CD4-positive, alpha-beta T cell treated with Interleukin-10 for 1 hour (primary cell): ENCODE measurements at places on chromosomes 12 and 14.

DNA sequence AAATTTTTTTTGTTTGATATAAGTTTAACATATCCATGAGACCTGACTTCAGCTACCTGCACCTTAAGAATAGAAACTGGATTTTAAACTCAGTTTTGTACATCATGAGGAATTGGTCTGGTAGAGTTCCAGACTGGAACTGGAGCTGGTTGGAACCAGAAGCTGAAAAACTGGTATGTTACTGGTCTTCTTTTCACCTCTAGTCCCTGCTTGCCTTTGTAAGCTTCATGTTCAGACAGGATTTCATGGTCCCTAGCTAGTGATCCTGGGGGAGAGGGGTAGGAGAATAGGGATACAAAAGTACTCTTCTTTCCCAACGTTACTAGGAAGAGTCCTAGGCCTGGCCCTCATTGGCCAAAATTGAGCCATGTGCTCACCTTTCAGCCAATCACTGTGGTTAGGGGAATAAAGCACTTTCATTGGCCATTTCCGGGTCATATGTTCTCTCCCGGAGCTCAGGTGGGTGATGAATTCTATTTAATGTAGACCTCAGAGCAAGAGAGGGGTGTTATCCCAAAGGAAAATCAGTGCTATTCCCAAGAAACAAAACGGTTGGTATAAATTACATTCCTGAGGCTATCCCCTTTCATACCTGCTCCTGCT lies 36.9 kb upstream of the APPL2 start:
- no peak for DNase-seq

DNA sequence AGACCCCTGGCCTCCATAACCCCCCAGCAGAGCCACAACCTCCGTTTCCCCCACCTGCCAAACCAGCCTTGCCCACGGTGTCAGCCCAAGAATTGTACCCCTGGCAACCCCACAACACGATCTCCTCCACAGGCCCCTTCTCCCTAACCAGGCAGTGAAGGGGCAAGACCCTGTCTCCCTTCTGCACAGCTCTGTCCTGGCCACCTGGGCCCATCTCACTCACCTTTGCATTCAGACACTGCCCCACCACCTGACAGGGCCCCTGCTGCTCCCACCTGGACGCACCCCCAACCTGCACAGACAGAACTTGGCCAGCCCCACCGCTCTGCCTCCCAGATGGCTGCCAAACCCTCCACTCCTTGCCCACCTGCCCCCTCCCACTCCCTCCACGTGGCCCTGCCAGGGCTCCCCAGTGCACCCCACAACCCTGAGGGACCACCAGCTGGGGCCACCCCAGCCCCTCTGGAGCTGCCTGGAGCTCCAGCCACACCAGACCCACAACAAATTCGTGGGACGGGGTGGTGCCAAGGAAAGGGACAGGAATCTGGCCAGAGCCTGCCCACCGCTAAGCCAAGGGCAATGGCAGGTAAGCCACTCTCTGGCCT lies 11.8 kb downstream of the AHNAK2 start:
- DNase-seq, result no peak

GRCh38 chr14:99821519-99822508 lies 28.6 kb downstream of the EML1 start:
- DNase-seq, result peak; percentile 22

- DNase-seq, result no peak
Measured at GRCh38 chr12:68595241-68595640, 15.5 kb upstream of the RAP1B start.

DNA sequence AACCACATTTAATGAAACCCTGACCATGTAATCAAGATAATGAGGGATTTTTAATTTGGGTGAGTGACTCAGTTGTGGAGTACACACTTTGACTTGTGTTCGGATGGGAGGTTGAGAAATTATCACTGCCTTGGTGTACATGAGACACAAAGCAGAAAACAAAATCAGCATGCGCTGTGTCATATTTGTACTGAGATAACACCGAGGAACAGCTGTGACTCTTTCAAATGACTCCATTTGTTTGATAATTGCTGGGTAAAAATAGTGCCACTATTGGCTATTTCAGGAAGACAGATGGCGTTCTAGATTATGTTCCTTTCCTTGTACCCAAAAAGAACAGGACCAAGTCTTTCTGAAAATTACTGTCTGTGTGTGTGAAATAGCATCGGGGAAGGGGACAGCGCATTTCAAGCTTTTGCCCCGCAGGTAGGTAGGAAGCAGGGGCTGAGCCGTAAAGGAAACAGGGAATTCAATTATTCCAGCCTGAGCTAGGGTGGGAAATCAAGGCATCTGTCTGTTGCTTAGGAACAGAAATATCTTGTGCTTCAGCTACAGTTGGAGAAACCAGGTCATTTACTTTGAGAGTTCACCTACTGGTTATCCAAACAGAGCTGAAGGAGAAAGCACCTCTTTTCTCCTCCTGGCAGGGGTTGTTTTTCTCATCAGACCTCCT lies 114.3 kb downstream of the SNAPC1 start:
- DNase-seq, result no peak

DNA sequence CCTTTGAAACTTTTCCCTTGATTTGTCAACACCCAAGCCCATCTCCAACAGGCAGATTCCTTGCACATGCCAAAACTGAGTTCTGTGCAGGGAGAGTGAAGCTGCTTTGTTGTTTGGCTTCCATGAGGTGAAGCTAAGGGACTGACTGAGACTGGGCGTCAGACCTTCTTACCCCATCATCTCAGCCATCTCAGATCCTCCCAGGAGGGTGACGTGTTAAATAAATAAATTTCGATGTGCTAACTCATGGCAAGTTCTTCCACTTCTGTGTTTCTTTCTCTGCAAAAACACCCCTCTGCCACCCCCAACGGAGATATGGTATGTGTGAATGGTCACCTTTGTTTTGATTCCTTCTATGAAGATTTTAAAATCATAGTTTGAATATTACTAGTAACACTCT lies 17.8 kb downstream of the UTP20 start:
- DNase-seq, result no peak

- DNase-seq, result no peak
Measured at GRCh38 chr14:77914073-77914721, 114.3 kb downstream of the ADCK1 start.

DNA sequence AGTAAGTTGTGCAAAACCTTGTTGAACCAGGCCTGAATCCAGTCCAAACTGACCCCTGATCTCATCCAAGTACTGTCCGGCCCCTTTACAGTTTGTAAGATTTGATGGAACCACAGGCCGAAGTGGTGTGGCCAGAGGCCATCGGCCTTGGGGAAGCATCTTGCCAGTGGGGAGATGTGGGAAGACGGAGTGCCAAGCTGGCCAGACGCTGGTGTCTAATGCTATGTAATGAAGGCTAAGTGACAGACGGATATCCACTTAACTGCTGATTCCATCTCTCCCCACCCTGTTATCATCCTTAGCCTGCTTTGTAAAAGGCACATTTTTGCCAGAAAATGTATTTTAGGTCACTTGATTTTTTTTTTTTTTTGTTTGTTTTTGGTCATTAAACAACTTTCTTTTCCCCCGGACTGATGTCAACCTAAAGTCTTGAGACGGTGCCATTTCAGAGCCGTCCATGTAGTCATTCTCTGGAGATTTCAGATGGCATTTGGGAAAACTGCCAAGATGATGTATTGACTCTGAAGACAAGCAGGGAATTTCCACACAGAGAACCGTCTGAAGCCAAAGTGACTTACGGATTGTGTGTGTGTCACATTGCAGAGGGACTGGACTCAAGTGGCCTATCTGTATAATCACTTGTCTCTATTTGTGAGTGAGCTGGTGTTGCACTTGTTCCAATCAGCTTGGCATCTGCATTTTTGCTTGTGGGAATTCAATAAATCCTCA lies 86.5 kb upstream of the MANSC4 start:
- DNase-seq, result no peak

DNA sequence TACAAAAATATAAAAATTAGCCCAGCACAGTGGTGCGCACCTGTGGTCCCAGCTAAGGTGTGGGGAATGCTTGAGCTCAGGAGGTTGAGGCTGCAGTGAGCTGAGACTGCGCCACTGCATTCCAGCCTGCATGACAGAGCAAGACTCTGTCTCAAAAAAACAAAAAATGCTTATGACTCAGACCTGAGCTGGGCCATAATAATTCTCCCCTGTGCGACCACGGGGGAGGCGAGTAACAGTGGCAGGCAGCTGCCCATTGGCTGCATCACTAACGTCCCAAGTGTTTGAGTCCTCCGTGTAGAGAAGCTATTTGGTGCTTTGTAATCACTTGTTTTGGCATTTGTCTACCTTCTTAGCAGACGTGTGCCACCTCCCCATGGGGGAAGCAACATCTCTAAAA lies 24.9 kb downstream of the PSMC1 start:
- DNase-seq, result no peak

DNA sequence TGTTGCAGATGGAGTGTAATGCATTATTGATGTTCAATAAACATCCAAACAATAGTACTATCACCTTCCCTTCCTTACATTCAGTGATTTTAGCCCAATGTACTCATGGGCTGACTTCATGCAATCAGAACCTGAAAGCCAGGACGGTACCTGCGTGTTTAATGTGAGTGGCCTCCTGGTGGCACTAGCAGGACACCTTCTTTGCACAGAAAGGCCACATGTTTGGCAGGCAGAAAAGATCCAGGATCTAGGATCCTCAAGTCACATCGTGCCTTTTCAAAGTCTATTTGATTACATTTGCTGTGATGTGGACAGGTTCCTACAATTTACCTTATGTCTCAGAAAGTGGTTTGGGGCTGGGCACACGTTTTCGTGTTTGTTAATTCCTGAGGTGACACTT lies 82.9 kb downstream of the NEDD1 start:
- no peak for DNase-seq

GRCh38 chr12:39867631-39868327 lies 238.1 kb downstream of the SLC2A13 start:
- no peak for DNase-seq

GRCh38 chr12:120749256-120749655 lies 23.6 kb downstream of the ACADS start:
- DNase-seq, result no peak

DNA sequence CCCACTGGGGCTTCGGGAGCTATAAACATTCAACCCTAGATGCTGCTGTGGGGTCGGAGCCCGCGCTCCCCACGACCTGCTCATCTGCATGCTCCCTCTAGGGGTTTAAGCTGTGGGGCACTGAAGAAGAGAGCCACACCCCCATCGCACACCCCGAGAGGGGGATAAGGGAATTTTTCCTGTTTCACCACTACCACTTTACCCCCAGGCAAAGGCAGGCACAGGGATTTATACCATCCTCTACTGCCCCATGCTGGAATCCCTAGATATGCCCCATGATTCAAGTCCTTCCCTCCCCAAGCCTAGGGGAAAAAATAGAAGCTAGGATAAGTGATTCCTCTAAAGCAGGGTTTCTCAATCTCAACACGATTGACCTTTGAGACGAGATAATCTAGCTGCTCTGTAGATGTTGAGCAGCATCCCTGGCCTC lies 59.9 kb upstream of the CCDC60 start:
- no peak for DNase-seq

DNA sequence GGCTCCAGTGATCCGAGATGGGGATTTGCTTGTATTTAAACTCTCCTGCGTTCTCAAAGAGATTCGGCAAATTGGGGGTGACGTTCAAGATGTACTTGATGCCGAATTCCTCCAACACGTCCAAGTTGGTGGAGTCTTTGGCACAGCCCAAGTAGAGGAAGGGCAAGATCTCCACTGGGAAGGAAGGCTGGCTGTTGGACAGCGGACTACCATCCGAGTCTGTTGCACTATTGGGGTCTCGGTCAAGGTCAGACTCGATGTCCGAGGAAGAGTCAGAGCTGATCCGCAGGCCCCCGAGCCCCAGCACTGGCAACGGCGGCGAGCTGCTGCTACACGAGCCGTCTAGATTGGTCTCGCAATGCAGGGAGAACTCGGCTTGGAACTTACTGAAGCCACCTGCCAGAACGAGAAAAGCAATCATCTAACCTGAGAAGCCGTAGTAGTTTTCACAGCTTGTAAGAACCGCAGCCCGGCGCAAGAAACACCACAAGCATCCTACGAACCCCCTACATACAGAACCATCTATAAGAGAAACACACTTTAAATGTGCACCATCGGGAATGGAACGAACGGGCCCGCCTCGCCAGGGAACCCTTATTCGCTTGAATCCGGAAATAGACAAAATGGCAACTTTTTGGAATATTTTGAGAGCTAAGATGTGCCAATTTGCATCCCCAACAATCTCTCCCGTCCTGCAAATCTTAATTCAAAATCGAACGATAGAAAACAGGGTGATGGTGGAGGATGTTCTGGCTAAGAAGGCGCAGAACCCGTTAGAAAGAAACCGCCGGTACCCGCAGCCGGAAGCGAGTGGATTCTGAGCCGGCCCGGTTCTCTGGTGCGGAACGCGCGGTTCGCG lies 1.4 kb downstream of the DUSP6 start:
- peak; percentile 23 for DNase-seq

GRCh38 chr12:106564678-106565329 lies 18.0 kb upstream of the RFX4 start:
- no peak for DNase-seq

DNA sequence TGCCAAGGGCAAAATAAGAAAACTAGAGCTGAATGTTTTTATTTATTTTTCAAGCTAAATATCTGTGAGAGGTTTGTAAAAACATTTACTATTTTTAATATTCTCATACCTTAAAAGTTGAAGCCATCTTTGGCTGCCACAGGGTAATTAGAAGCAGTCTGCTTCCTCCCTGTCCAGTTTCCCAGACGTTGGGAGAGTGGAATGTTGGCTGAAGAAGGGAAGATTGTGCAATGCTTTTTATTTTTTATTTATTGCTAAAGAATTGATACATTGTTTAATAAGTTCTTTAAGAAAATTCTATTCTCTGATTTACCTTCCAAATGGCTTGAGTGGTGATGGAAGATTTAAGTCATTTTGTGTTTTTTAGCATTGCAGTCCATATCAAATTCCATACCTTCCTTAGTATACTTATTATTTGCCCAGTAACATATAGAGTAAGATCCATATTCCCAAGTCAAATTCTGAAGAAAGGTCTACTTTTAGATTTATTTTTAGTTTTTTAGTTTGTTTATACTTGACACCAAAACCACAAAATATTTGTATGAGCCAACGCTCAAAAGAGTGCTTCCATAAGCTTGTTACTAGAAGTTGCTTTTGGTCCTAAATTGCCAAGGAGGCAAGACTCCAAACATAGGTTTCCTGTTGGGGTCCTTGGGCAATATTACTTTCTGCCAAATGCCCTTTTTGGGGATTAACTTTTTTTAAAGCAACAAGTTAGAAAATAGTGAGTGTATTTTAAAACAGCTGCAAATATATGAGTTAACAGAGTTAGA lies 124.0 kb upstream of the CPM start:
- DNase-seq, result no peak

DNA sequence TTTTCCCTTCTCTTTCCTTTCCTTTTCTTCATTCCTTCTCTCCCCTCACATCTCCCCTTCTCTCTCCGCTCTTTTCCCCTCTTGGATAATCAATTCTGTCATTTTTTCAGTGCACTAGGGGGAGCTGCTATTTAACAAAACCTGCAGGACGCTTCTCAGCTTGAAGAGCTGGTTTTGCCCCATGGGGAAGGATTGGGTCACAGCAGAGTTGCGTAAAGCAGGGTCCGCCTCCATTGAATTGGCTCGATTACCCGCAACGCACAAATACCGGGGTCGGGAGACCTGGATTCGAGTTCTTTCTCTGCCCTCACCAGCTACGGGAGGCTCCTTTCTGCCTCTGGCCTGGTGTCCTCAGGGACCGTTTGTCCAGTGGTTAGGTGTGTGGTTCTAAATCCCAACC lies 42.1 kb upstream of the CHGA start:
- no peak for DNase-seq

- DNase-seq, result no peak
Measured at GRCh38 chr14:47302121-47302520, 373.3 kb downstream of the MDGA2 start.
